Stimulated activated CD4-positive, alpha-beta T cell treated with anti-CD3 and anti-CD28 coated beads, TNF-alpha, amount 100 ng/mL, for 24 hours (primary cell): ENCODE measurements at places on chromosomes 11 and 22.

DNA sequence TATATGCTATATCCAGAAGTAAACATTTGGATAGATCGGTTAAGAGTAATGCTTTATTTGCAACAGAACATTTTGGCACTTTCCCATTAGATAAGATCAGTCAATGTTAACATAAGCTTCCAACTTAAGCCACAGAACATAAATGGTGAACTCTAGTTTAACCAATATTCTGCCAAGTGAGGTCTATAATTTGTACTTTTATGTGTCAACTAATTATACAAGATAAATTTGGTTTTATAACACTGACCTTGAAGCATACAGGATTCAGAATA lies 23.5 kb upstream of the BLID start:
- DNase-seq = no peak

GRCh38 chr22:28052825-28053269 lies 133.8 kb upstream of the PITPNB start:
- no peak for DNase-seq

- DNase-seq = no peak
Measured at GRCh38 chr11:114416441-114416961, 16.0 kb downstream of the RBM7 start.

DNA sequence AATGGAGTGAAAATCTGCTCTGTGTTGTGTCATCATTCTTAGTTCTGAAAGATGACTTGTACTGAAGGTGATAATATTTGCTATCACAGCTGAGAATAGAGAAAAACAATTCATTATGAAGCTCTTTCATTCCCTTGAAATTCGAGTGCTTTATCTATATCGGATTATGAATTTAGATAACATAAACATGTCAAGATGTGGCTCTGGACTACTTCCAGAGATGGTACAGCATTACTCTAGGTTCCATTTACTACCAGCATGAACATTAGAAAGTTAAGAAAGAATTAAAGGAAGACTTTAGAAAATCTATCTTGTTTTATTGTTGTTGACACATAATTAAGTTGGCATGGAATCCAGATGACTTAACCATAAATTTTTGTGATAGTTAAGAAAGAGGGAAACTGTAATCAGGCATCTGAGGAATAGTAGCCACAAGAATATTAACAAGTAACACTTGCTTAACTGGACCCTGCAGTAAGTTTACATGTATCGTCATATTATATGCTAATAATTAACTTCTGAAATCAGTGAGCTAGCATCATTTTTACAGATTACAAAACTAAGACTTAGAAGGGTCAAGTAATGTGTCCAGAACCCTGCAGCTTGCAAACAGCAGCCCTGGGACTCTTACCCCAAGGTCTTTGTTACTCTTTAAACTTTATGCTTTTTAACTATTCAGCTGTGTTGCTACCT lies 182.6 kb downstream of the DDX10 start:
- DNase-seq = no peak

GRCh38 chr11:128239306-128239705 lies 348.1 kb downstream of the ETS1 start:
- no peak for DNase-seq

DNA sequence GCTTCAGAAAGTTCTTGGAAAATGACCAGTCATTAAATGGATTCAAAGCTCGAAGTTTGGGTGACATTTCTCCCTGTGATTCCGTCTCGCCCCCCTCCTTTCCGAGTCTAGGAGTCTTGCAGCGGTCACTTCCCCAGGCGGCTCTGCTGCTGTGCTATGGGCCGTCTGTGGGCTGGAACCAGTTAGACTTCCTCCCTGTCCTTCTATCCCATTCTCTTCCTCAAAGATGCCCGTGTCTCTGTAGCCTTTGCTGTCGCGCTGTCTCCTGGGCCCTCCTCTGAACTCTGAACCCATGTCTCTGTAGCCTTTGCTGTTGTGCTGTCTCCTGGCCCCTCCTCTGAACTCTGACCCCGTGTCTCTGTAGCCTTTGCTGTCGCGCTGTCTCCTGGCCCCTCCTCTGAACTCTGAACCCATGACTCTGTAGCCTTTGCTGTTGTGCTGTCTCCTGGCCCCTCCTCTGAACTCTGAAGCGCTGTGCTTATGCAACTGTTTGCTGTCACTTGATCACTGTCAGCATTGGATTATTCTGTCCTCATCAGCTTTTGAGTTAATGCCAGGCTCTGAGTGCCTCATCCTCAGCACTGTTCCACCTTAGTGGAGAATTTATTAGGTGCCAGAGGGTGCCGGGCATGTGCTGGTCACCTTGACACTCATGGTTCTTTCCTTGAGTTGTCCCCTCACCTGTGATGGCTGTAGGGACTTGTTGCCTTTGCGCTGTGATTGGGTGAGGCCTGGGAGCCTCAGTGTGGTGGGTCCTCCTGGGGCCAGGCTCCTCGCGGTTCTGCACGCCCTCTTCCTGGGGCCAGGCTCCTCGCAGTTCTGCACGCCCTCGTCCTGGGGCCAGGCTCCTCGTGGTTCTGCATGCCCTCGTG lies 173.3 kb downstream of the TBC1D22A start:
- DNase-seq = no peak

- DNase-seq = no peak
Measured at GRCh38 chr22:42069801-42070516, 653 bp downstream of the NAGA start.

- DNase-seq = no peak
Measured at GRCh38 chr11:116693593-116694348, 79.0 kb downstream of the BUD13 start.

DNA sequence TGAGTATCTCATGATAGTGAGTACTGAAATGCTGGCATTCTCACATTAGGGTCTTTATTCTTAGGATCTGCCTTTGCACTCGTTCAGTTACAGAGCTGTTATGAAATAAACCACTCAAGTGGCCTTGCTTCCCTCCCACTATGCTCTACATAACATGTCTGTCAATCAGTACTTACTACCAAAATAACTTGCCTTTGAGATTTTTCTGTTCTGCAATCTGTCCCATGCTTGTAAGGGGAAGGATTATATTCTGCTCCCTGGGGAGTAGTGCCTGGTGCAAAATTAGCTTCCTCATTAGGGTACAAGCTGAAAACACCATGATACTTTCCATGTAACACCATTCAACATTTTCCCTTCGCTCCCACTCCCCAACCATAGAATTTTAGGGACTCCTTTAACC lies 1.9 kb upstream of the GRAP2 start:
- no peak for DNase-seq
